Right atrium auricular region (tissue), 2 donors: ENCODE measurements at places on chromosomes 1 and 21. TPM values are rescaled to one million over a fixed set of nuclear protein-coding genes. Genes with fewer than 3 reads are reported as not detected.

Gene CASZ1
- 44.3 TPM for total RNA-seq

Gene FCRLB
- 0.63 TPM for total RNA-seq

Gene KRTAP23-1
- total RNA-seq = not detected

Gene FAM151A
- not detected for total RNA-seq

Gene WNT3A
- not detected for total RNA-seq

Gene ADORA3
- 2.0 TPM for total RNA-seq

Gene UBE2G2
- 47.5 TPM for total RNA-seq

Gene RHEX
- total RNA-seq = not detected

Gene PGLYRP3
- total RNA-seq = not detected

Gene GSTM3
- total RNA-seq = 121 TPM

Gene KCNA10
- not detected for total RNA-seq

Gene NHLH1
- not detected for total RNA-seq

Gene KPRP
- total RNA-seq = not detected

Gene RGS18
- 1.9 TPM for total RNA-seq

Gene POMGNT1
- total RNA-seq = 57.0 TPM

Gene PPFIA4
- 19.2 TPM for total RNA-seq

Gene KRTAP19-3
- not detected for total RNA-seq

Gene TNFRSF1B
- 25.6 TPM for total RNA-seq

Gene S100B
- 4.5 TPM for total RNA-seq

Gene KMO
- total RNA-seq = 0.35 TPM

Gene NTMT2
- 1.9 TPM for total RNA-seq

Gene OR2L3
- not detected for total RNA-seq

Gene KCNE1
- total RNA-seq = 3.8 TPM

Gene GBP2
- total RNA-seq = 12.3 TPM

Gene HJV
- total RNA-seq = 73.3 TPM

Gene LINGO4
- 0.33 TPM for total RNA-seq

Gene KCNJ9
- total RNA-seq = 0.08 TPM
